Glomerular endothelial cell (primary cell): ENCODE measurements at places on chromosomes 5 and 9. TPM values are rescaled to one million over a fixed set of nuclear protein-coding genes. Genes with fewer than 3 reads are reported as not detected.
A peak's percentile ranks its signal among the peaks of the same experiment; 100 is the strongest.

DNA sequence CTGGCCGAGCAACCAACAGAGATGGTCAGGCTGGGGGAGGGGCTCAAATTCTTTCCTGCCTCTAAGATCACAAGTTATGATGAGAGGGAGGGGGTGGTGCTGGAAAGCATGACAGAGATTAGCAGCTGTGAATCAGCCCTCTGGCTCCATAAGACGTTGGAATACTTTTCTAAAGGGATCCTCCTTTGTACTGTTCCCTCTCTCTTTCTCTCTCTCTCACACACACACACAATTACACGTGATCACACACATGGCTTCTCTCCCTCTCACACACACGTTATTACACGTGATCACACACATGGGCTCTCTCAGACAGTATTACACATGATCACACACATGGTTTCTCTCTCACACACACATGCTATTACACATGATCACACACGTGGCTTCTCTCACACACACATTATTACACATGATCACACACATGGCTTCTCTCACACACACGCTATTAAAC is at the start of gene SLC45A2:
SLC45A2 (minus strand) TSS at position 23 of the 454 bp plus-strand sequence. CDS start 110 bp downstream, outside the sequence.
- DNase-seq: no peak

DNA sequence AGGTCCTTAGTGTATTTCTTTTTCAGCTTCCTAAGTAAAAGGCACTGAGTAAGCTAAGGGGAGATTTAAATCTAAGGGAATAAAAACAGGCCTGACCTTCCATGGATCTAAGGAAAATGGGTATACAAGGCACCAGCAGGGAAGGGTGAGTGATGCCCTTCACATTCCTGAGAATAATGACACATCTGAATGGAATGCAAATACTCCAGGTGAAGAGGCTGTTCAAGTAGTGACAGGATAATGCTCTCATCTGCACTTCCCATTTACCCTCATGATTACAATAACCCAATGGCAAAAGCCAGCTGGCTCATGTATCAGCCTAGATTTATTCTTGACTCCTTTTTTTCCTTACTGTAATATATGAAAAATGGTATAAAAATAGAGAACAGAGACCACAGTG is 216.2 kb upstream of the ACTBL2 start:
- peak; percentile 47 for DNase-seq

Gene NTRK2
- total RNA-seq: 0.35 and 0.97 TPM in 2 replicates

DNA sequence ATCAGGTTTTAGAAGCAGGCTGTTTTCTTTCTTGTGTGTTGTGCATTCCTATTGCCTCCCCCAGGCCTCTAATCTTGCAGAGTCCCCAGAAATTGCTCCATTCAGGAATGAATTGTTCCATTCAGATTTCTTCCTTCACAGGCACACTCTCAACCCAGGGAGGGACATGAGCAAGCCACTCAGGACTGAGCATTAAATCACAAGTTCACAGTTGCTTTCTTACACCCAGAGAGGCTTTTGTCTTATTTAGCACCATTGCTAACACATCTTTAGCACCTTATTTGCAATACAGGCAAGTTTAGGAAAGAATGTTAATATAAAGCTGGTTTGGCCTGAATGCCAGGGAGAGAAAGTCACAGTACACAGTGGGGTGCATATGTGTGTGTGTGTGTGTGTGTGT is 221.4 kb downstream of the RAB3C start:
- DNase-seq: no peak

DNA sequence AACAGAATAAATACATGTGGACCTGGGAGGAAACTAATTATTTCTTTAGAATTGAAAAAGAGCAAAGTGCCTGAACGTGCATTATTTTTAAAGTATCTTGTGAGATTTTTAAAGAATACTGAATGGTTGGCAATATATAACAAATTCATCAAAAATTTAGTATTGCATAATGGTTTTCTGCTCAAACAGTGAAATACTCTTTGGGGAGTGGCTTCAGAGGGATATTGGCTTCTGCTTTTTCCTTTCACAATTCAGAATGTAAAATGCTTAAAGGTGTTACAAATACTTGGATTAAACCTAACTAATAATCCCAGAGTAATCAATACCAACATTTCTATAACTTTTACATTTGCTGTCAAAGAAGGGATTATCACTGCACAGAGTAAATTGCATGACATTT is 379.3 kb upstream of the CHD1 start:
- DNase-seq: no peak

GRCh38 chr5:160539431-160539830 is 117.8 kb downstream of the PTTG1 start:
- no peak for DNase-seq

Gene SPINK7
- not detected in 2 replicates for total RNA-seq

- DNase-seq: no peak
Observed at GRCh38 chr9:4119778-4120554, 179.9 kb downstream of the GLIS3 start.

Gene BSPRY
- not detected in 2 replicates for total RNA-seq

Gene IGFBPL1
- total RNA-seq: 0.35 TPM in 1 of 2 replicates, not detected in the other
